NCI-H1436 (cell line): ENCODE measurements at places on chromosomes 1 and 21.
A peak's percentile ranks its signal among the peaks of the same experiment; 100 is the strongest.

DNA sequence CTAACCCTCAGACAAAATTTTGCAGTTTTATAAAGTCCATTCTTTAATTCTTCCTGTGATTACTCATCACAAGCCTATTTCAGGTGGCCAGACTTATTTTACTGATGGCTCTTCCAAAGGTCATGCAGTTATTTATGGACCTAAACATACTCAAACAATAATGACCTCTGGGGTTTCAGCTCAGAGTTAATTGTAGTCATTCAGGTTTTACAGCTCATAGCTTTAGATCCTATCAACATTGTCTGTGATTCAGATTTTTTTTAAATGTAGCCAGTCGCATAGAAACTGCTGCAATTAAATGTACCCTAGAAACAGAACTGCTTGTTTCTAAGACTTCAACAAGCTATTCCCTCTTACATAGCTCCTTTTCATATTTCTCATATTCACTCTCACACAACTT lies 270.8 kb downstream of the COL11A1 start:
- no peak for DNase-seq

GRCh38 chr1:17682400-17682799 lies 72.7 kb upstream of the ACTL8 start:
- no peak for DNase-seq

DNA sequence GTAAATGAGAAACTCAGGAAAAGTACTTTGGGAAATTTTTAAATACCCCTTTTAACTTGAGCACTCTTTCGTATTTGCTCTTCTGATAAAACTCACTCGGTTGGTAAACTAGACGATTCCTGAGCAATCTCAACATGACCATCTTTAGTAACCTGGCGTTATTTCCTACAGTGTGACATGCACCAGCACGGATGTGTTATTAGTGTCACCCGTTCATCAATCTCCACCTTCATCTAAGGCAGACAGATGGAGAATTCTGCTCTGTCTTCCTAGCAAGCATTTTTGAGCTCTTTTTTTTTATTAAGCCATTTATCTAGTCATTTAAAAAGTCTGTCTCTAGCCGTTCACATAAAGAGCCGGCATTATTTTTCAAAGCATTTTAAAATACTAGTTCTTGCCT lies 155.2 kb downstream of the DISP1 start:
- DNase-seq = no peak

GRCh38 chr1:63931468-63931867 lies 157.7 kb downstream of the ROR1 start:
- no peak for DNase-seq

DNA sequence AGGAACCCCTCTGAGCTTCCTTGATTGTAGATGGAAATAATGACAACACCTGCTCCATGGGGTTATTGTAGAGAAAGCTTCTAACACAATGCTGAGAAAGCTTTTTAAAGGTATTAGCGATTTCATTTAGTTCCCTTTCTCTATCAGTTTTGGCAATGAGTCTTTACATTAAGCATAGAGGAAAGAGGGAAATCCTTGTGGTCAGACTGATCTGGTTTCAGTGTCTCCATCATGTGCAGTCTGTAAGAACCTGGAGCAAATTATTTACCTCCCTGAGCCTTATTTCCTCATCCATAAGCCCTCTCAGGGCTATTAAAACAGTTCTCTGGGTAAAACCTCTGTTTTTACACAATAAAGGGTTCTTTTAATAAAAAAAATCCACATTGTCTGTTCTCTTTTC lies 87.5 kb downstream of the FGGY start:
- DNase-seq = no peak

DNA sequence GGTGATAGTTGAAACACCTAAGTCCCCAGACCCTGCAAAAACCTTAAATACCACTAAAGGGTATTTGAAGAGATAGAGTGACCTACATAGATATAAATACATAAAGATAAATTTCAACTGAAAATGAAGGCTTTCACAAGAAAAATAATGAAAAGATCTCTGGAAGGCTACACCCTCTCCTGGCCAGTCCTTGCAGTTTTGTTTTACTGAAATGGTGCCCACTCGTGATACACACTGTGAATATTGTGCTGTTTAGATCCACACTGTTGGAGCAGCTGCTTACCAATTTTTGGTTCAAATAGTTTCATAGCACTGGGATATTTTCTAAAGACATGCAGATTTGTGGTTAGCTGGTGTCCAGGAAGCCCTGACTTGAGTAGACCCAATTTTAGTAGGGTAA lies 31.5 kb upstream of the RNF187 start:
- no peak for DNase-seq

DNA sequence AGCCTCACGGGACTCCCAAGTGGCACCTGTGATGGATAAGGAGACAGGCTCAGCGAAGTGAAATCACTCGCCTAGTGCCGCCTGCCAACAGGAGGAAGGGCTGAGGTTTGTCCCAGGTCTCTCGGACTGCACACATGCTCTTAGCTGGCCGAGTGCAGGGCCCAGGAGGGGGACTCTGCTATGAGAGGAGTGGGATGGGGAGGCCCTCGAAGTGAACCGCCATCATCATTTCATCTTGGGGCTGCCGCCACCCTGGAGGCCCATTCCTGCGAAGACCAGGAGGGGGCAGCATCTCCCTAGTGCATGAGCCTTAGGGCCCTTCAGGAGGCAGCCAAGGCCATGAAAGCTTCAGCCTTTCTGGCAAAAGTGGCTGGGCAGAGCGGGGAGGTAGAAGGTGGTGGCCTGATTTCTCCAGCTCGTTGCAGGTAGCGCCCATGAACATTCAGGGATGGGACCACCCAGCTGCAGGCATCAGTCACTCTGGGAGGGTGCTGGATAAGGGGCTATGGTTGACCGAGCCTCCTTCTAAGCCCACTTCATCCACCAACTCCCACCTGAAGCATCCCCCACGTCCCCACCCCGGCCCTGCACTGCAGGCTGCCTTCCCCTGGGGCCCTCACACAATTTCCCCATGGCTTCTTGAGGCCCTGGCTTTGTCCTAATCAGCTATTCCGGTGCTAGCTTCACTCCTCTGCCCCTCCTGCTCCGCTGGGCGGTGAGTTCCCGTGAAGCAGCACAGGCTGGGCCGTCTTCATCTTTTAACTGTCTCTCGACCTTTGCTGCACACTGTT lies 17.2 kb upstream of the RASSF5 start:
- peak; percentile 90 for DNase-seq

GRCh38 chr1:170583186-170583585 lies 51.2 kb downstream of the GORAB start:
- DNase-seq = no peak
